ENCODE measurements at places on chromosomes 16 and 17. TPM values are rescaled to one million over a fixed set of nuclear protein-coding genes. Genes with fewer than 3 reads are reported as not detected.

Gene MT1H
- not detected for total RNA-seq

Gene HOXB6
- total RNA-seq, result 4.8 TPM

Gene SP2
- 2.1 TPM for total RNA-seq

Gene BAIAP3
- 3.1 TPM for total RNA-seq

Gene PIK3R6
- not detected for total RNA-seq

Gene ENKD1
- total RNA-seq, result 5.1 TPM

Gene WNT9B
- total RNA-seq, result not detected

Gene SCNN1B
- not detected for total RNA-seq

Gene FUS
- 32.0 TPM for total RNA-seq

Gene CD79B
- total RNA-seq, result not detected

Gene MC1R
- total RNA-seq, result 5.4 TPM

Gene NOTUM
- 2.4 TPM for total RNA-seq

Gene METTL9
- 160 TPM for total RNA-seq

Gene KIF2B
- total RNA-seq, result not detected

Gene MT3
- total RNA-seq, result not detected

Gene MEOX1
- not detected for total RNA-seq

Gene KCNJ18
- total RNA-seq, result not detected

Gene CYBA
- total RNA-seq, result not detected

Gene AOC2
- not detected for total RNA-seq

Gene NDUFAF8
- total RNA-seq, result 126 TPM

Gene HAP1
- not detected for total RNA-seq

Gene C16orf96
- not detected for total RNA-seq

Gene PPM1E
- total RNA-seq, result 0.45 TPM

Gene ITGB3
- 202 TPM for total RNA-seq

Gene ALDH3A1
- not detected for total RNA-seq

Gene KPNA2
- 338 TPM for total RNA-seq

Gene CMTM1
- total RNA-seq, result 3.5 TPM

Gene KRTAP3-1
- total RNA-seq, result not detected

Gene LCAT
- total RNA-seq, result 5.5 TPM

Gene CASKIN1
- total RNA-seq, result not detected

Gene MILR1
- not detected for total RNA-seq

Gene MYOCD
- total RNA-seq, result 3.2 TPM

Gene GP1BA
- not detected for total RNA-seq

Gene TRPV3
- total RNA-seq, result not detected

Gene MYH1
- total RNA-seq, result not detected

Gene KRT33A
- not detected for total RNA-seq

Gene MPO
- not detected for total RNA-seq

Gene STUB1
- total RNA-seq, result 253 TPM

Gene HOXB8
- not detected for total RNA-seq

Gene ARHGDIG
- total RNA-seq, result not detected

Gene TPSB2
- not detected for total RNA-seq

Gene SMIM22
- not detected for total RNA-seq

Measured in SJSA1 (cell line).